ENCODE measurements at places on chromosomes 7 and 10.
A peak's percentile ranks its signal among the peaks of the same experiment; 100 is the strongest.

DNA sequence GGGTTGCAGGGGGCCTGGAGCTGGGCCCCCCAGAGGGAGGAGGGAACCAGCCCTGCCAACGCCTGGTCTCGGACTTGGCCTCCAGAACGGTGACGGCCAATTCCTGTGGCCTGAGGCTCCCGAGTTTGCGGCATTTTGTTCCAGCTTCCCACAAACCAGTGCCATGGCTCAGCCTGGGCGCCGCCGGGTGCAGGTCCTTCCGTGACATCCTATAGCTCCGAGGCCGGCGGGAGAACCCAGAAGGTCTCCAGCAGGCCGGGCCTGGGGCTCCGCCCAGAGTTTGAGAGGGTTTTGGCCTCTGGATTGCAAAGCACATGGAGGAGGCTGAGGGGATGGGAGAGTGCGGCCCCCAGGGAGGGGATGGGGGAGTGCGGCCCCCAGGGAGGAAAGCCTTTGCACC lies 92.6 kb downstream of the UNCX start:
- DNase-seq, result no peak

GRCh38 chr7:120445276-120445675 lies 172.3 kb downstream of the KCND2 start:
- DNase-seq, result no peak

GRCh38 chr10:8013006-8013405 lies 41.5 kb upstream of the GATA3 start:
- no peak for DNase-seq

GRCh38 chr7:22438994-22439393 lies 61.0 kb downstream of the STEAP1B start:
- DNase-seq, result no peak

- no peak for DNase-seq
These were observed 274.2 kb downstream of the BAMBI start for GRCh38 chr10:28951484-28951883.

DNA sequence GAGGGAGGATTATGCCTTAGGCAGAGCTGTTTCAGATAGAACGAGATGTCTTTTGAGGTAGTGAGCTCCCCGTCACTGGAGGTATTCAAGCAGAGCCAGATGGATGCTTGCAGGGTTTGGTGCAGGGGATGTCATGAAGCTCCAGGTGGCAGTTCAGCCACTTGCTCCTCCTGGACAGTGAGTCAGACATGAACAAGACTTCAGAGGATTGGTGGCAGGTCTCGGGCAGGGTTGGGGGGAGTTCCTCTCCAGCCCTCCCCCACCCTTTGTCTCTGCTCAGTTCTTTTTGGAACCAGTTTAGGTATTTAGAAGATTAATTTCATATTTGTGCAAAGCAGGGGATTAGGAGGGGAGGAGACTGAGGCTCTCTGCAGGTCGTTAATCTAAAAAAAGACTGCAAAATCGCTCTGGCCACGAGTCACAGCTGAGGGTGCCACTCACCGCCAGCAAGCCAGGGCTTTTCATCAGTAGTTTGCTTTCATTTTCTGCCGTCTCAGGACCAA lies 21.5 kb upstream of the MYL10 start:
- no peak for DNase-seq

DNA sequence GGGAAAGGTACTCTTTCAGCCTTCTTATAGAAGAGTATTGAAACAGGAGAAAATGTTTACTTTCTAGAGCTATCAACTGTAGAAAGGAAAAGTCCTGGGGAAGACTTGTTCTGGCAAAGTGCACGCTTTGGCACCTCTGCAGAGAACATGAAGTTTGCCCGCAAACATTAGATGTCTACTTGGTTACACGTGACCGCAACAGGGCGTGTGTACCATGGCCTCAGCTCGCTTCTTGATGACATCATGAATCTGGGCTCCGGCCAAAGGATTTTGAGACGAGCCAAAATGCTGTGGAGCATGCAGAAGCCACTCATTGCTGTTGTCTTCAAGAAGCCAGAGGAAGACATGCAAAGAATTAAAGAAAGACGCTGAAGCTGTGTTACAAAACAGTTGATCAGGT lies 8.6 kb upstream of the TAS2R60 start:
- peak; percentile 23 for DNase-seq

GRCh38 chr10:25999295-25999981 lies 65.4 kb downstream of the MYO3A start:
- no peak for DNase-seq

DNA sequence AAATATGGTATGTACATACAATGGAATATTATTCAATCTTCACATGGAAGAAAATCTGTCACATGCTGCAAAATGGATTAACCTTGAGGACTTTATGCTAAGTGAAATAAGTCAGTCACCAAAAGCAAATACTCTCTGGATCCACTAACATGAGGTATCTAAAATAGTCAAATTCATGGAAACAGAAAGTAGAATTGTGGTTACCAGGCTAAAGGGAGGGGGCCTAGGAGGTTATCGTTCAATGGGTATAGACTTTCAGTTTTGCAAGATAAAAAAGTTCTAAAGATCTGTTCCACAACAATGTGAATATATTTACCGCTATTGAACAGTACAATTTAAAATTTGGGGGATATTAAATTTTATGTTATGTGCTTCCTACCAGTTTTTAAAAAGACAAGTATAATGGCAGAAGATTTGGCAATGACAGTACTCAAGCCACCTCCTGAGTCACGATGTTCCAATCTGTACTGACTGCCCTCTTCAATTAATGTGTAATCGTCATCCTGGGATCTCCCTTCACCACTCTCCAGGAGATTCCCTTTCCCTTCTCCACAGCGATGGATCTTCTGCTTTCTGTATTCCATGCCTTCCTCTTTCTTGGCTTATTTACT lies 32.3 kb upstream of the IL6 start:
- DNase-seq, result no peak

GRCh38 chr7:143316492-143316891 lies 581 bp downstream of the CLCN1 start:
- DNase-seq, result no peak

DNA sequence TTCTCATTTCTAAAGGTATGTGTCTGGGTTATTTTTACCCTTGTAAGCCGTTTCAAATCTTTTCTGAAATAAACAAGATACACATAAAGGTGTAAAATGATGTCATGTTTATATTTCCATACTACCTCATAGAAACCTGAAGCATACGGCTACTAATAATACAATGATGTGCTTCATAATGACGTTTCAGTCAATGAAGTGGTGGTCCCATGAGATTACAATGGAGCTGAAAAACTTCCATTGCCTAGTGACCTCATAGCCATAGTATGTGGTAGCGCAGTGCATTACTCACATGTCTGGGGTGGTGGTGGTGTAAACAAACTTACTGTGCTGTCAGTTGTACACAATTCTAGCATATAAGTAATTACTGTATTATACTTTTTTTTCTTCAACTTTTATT lies 24.9 kb downstream of the EPDR1 start:
- DNase-seq, result no peak

- no peak for DNase-seq
These were observed 399.8 kb upstream of the NFE2L3 start for GRCh38 chr7:25752154-25752553.

- no peak for DNase-seq
These were observed 44.8 kb downstream of the WNT2 start for GRCh38 chr7:117278040-117278439.

GRCh38 chr10:62869958-62870357 lies 53.8 kb upstream of the EGR2 start:
- no peak for DNase-seq

- no peak for DNase-seq
These were observed 60.4 kb upstream of the ADO start for GRCh38 chr10:62744136-62744535.

- DNase-seq, result no peak
These were observed 167.7 kb downstream of the NSUN6 start for GRCh38 chr10:18483516-18484186.

DNA sequence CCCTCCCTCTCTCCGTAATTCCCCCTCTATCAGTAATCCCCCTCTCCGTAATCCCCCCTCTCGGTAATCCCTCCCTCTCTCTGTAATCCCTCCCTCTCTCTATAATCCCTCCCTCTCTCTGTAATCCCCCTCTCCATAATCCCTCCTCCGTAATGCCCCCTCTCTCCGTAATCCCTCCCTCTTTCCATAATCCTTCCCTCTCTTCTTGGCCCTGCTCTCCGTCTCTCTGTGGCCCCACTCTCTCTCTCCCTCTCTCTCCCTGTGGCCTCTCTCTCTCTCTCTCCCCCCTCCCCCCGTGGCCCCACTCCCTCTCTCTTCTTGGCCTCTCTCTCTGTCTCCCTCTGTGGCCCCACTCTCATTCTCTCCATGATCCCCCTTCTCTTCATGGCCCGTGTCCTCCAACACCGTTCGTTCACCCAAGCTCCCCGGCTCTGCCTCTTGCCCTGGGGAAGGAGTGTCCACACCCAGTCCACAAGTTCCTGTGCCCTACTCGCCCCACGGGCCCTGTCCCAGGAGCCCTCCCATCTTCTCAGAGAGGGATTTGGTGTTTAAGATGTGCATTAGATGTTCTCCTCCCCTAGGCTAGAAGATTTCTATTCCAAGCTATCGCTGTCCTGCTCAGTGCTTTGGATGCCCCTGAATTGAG lies 19.8 kb downstream of the SHH start:
- DNase-seq, result no peak

DNA sequence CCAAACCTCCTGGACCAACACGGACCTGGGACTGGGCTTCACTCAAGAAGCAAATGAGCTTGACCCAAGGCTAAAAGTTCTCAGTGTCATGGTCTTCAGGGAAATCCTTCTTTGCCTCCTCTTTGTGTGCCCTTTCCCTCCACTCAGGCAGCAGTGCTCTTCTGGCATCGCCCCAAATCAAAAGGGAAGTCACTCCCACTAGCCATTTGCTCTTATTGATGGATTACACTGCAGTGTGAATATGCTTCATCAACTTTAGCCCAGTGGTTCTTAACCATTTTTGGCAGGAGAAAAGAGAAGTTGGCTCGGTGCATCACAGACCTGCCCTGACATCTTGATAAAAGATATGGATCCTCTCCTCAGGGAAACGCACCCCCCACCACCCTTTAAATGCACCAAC lies 19.2 kb upstream of the IKZF1 start:
- no peak for DNase-seq

GRCh38 chr10:63376560-63377304 lies 89.0 kb downstream of the JMJD1C start:
- no peak for DNase-seq

DNA sequence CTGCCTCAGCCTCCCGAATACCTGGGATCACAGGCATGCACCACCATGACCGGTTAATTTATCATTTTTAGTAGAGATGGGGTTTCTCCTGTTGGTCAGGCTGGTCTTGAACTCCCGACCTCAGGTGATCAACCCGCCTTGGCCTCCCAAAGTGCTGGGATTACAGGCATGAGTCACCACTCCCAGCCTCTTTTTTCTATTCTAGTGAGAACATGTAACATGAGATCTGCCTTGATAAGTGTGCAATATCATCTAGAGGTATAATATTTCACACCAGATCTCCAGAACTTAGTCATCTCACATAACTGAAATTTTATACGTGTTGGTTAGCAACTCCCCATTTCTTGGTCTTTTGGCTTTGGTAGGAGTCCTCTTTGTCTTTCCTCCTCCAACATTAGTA lies 656.9 kb downstream of the CNTNAP2 start:
- peak; percentile 94 for DNase-seq

GRCh38 chr10:14309593-14309992 lies 21.1 kb downstream of the FRMD4A start:
- no peak for DNase-seq

- DNase-seq, result no peak
These were observed 125.7 kb upstream of the MTPN start for GRCh38 chr7:136102881-136103280.

GRCh38 chr7:117950601-117951260 lies 77.5 kb upstream of the CTTNBP2 start:
- DNase-seq, result no peak

GRCh38 chr7:75771224-75771623 lies 787 bp downstream of the CCL26 start:
- DNase-seq, result no peak

GRCh38 chr10:70649526-70649925 lies 22.8 kb upstream of the ADAMTS14 start:
- DNase-seq, result no peak

DNA sequence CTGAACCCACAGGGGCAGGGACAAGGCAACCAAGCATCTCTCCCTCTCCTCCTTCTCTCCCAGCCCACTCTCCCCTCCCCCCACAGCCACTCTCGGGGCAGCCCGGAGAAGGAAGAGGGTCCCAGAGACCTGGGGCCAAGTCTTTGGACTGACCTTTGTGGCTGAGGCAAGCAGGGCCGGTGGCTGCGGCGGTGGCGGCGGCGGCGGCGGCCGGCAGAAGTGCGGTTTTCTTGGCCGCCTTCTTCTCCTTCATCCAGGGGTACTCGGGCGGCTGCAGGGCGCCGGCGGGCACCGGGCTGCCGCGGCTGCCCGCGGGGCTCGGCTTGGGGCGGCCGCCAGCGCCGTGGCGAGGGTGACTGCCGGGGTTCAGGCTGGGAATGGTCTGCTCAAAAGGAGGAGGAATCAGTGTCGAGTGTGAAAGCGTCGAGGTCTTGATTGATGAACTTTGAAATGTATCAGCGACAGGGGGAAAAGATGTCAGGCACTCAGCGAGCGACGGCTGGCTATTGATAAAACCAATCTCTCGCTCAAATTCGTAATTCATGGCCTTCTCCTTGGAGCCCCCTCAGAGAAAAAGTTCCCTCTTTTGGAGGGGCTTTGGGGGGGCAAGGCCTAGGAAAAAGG lies 414 bp downstream of the HOXA2 start:
- no peak for DNase-seq

DNA sequence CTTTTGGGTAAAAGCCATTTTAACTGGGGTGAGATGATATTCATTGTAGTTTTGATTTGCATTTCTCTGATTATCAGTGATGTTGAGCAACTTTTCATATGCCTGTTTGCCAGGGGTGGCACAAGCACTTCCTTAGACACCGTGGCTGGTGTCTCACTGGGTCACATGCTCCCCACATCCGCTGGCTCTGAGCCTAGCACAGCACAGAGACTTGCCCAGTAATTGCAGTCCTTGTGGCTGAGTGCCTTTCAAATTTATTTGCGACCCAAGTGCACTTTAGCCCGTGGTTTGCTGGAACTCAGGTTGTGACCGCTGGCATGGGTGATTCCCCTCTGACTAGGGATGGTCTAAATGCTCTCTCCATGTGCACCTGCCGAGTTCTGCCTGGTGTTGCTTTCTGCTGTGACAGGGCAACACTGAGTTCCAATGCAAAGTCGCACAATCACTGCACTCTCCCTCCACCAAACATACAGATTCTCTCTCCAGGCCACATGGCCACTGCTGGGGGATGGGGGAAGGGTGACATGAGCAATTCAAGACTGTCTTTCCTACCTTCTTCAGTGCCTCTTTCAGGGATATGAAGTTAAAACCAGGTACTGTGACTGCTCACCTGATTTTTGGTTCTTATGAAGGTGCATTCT lies 66.5 kb downstream of the ZNF277 start:
- no peak for DNase-seq

All from NCI-H2171 treated with DMSO at 0.1 percent for 48 hours (cell line).